ENCODE measurements at places on chromosomes 11 and 22.

- no peak for DNase-seq
These were observed 32.3 kb downstream of the ARVCF start for GRCh38 chr22:19984201-19984753.

- DNase-seq = no peak
These were observed 217.3 kb upstream of the NARS2 start for GRCh38 chr11:78791964-78792363.

- no peak for DNase-seq
These were observed 20.2 kb downstream of the ST3GAL4 start for GRCh38 chr11:126375726-126376125.

DNA sequence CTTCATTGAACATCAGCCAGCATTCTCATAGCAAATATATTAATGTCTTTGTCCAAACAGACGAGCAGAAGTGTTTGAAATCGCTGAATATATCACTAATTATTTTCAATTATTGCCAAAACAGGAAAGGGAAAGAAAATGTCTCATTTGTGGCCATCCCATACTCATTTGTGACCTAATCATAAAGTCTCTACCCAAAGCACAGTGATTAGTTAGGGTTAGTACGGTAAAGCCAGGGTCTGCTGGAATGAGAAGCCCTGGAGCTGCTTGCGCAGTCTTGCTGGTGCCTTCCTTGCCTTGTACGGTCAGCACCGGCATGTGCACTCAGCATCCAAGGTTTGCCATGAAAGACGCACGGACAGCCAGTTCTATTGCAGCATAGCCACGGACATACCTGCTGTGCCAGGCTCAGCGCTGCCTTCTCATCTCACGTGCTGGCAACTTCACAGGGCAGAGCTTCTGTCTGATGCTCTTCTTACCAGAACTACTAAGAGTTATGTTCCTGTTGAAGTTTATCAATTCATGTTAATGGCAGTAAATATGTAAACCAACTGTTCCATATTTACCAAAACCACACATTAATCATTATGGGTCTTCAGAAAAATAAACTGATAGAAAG is 74.7 kb upstream of the POU2AF2 start:
- no peak for DNase-seq

GRCh38 chr22:36027935-36028645 is 534 bp downstream of the RBFOX2 start:
- DNase-seq = no peak

DNA sequence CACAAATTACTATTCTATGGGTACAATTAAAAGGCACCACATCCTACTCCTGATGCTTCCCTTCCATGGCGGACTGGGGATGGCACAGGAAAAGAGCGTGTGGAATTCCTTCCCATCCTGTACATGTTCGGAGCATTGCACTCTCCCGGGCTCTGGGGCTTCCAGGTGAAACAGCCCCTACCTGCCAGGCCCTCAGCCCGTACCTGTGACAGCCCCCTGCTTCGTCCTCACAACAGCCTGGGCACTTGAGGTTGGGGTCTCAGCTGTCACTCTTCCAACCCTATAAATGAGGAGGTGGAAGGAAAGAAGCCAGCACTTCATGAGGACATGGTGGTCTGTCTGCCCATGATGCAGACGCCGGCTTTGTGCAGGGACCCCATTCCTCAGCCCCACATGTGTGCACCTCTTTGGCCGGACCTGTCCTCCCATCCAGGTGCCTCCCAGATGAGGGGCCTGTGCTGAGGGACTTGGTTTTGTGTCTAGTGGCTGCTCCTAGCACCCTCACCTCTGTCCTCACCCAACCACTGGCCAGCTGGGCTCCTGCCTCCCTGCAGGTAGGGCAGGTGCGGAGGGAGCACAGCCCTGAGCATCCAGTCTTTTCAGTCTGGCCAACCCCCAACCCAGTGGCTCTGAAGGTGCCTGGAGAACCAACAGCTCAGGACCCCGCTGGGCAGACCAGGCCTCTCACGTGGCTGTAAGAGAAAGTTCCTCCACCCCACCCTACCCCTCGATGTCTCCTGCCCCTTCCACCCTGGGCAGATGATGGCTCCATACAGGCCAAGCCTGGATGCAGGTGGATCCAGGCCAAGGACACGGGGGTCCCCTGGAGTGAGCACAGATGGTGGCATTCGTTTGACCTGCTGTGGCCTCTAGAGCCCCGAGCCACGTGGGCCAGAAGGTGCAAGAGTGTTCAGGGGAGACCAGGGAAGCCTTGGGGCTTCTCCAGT is 23.4 kb upstream of the WNT7B start:
- no peak for DNase-seq

DNA sequence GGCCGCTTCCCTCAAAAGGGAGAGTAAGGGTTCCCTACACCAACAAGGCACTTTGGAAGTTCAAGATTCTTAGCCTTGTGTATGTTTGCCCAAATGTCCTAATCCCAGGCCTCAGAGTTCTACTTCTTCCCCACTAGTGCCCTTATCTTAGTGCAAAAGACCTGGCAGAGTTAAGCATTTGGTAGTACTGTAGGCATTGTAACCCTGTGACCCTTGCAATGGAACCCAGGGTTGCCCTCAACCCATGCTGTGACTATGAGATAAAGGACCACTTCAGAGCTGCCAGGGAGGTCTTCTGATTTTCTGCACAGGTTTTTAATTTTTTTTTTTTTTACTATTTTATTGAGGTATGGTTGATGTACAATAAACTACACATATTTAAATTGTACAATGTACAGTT is 65.1 kb downstream of the C11orf65 start:
- DNase-seq = no peak

- DNase-seq = no peak
These were observed 1.2 kb downstream of the SOX10 start for GRCh38 chr22:37982938-37983859.

DNA sequence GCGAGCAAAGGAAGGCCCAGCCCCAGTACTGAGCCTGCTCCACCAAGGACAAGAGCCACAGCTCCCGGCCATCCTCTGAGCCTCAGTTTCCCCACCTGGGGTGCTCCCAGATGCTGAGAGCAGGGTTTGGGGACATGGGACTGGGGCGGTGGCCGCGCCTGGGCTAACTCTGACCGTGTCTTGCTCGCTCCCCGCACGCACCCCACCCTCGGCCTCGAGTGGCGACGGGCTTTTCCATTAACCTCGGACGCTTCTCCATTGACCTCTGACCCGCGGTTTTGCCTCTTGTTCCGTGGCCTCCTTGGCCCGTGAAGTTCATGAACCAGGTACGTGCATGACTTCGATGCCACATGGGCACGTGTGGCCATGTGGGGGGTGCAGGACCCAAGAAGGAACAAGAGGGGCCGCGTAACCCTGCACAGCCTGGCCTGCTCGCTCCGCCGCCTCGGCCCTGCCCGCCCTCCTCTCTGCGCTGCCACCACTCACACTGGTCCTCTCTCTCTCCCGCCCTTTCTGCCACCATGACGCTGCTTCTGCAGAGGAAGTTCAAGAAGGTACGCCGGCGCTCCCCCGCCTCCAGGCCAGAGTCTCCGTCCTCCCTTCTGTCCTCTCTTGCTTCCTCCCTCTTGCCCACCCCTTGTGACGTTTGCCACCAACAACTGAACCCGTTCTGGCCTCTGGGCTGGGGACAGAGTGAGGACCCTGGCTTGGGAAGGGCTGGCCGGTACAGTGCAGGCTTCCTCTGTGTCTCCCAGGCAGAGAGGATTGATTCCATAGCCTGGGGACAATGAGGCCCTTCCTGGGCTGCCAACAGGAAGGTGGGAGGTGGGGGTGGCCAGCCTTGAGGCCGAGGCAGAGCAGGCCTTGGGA is 6.9 kb downstream of the TNNT3 start:
- DNase-seq = no peak

DNA sequence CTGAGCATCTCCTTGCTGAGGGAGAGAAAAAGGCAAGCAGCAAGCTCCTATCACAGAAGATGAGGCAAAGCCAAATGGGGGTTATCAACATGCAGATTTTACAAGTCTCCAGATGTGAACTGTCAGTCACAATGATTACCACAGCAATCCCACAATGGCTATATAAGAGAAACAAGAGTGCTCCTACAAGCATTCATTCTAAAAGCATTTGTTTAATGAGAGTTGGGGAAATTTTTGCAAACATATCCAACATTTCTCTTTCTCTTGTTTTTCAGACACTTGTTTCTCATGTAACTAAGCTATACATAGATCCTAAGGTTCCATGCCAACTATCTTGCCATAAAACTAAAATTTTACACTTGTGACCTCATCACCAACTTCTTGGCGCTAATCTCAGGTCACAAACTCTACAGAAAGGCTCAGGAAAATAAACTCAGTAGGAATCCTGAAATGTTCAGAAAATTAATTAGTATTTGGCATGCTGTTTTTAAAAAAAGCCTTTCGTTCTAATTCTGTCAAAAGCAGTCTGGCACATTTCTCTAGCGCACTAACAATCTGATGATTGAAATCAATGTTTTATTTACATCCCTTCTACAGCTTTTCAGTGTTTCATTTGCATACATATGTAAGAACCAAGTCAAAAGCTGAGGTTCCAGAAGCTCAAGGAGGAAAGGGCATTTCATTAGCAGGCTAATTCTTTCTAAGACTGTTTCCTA is 199.5 kb downstream of the TTC28 start:
- DNase-seq = no peak

DNA sequence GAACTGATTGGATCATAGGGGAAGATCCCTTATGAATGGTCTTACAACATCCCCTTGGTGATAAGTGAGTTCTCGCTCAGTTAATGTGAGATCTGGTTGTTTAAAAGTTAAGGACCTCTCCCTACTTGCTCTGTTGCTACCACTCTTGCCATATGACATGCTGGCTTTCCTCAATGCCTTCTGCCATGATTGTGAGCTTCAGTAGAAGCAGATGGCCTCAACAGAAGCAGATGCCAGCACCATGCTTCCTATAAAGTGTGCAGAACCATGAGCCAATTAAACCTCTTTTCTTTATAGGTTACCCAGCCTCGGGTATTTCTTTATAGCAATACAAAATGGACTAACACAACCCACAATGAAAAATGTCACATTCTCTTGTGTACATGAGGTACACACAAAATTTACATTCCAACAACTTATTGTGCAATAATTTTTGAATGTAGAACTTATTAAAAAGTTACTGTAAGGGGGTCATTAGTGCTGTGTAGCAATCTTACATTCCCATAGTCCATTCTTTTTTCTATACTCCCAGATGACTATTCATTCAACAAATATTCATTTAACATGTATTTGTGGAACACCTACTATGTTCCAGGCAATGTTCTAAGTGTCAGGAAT is 10.3 kb downstream of the CYP2R1 start:
- no peak for DNase-seq

GRCh38 chr11:98177925-98178324 is 842.8 kb upstream of the CNTN5 start:
- no peak for DNase-seq

DNA sequence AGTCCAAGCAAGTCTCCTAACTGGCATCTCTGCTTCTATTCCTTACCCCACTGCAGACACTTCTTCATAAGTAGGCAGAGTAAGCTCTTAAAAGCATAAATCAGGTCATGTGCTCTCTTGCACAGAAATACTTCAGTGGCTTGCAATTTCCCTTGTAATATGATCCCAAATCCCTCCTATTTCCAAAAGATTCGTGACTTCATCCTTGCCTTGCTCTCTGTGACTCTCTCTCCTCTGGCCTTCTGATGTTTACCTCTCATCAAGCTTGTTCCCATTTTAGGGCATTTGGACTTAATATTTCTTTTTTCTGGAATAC is 37.4 kb upstream of the NCR3LG1 start:
- DNase-seq = no peak

- no peak for DNase-seq
These were observed 99.7 kb upstream of the VPREB1 start for GRCh38 chr22:22144858-22145257.

DNA sequence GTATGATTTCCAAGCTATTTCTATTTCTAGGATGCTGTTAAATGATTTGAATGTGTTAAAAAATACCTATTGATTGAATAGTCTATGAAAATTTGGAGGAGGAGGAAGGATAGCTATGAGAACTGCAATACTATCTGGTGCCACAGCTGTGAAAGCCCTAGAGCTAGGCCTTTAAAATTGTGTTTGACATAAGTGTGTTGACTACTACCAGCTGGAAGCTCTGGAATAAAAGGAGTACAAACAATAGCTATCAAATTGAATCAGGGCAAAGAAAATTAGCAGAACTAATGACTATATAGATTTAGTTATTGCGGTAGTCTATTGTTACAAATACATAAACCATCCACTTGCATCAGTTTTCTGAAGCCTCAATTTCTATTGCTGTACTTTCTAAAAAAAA is 124.8 kb upstream of the CNTN5 start:
- DNase-seq = no peak

GRCh38 chr22:29720811-29721323 is 1.1 kb downstream of the CABP7 start:
- no peak for DNase-seq

- DNase-seq = no peak
These were observed 34.2 kb downstream of the MICAL3 start for GRCh38 chr22:17990147-17990546.

DNA sequence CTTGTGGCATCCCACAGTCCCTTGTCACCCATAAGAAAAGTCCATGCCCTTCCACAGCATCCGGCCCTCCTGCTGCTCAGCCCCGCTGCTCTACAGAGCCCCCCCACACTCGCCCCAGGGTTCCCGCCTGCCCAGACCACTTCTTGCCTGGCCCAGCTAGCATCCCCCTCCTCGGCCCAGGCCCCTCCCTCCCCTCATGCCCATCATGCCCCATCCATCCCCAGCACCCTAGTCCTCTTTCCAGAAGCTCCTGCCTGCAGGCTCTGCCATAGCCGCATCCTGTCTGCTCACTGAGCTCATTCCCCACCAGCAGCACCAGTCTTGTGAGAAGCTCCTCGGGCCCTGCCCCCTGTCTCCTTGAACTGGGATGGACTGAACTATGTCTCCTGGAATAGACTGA is 54.4 kb downstream of the LINC01488 start:
- no peak for DNase-seq

- DNase-seq = no peak
These were observed 30.1 kb downstream of the GRAMD4 start for GRCh38 chr22:46650078-46650810.

GRCh38 chr11:44818110-44818509 is 91.3 kb downstream of the TSPAN18 start:
- no peak for DNase-seq

GRCh38 chr11:72735495-72736027 is 16.6 kb downstream of the ARAP1 start:
- no peak for DNase-seq

GRCh38 chr11:103849366-103849765 is 187.1 kb upstream of the DDI1 start:
- DNase-seq = no peak

DNA sequence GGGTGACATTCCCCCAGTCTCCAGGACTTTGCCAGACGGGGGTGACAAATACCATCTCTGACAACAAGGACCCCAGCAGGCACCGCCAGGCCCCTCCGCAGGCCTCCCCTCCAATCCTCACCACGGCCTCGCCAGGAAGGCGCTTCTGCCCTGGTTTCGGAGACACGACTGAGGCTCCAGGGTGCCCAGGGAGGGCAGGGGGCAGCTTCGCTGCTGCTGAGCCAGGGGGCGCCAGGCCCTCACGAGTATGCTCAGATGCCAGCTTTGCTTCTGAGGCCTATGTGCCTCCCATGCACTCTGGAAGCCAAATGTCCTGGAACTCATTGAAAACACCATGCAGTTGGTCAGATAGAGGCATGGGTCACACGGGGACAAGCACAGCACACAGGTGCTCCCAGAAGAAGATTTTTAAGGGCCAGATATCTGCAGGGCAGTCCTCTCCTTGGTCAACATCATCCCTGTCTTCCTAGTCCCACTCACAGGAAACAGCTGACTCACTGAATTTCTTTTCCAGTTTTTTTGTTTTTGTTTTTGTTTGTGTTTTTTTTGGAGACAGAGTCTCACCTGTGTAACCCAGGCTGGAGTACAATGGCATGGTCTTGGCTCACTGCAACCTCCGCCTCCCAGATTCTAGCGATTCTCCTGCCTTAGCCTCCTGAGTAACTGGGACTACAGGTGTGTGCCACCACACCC is 19.9 kb downstream of the BID start:
- DNase-seq = no peak

GRCh38 chr11:11752679-11753078 is 89.1 kb upstream of the USP47 start:
- no peak for DNase-seq

All from stimulated activated CD8-positive, alpha-beta memory T cell treated with anti-CD3 and anti-CD28 coated beads, Interleukin-7, amount 100 ng/mL, for 24 hours (primary cell).